ENCODE measurements at places on chromosomes 3 and 15.

GRCh38 chr3:129695230-129695629 lies 88.8 kb upstream of the PLXND1 start:
- peak; percentile 58 for DNase-seq
- H3K4me3 ChIP-seq = no peak overlapping the region
- H3K4me1 ChIP-seq = no peaks in the 10 kb centered on the region
- H3K27ac ChIP-seq = no peak overlapping the region

DNA sequence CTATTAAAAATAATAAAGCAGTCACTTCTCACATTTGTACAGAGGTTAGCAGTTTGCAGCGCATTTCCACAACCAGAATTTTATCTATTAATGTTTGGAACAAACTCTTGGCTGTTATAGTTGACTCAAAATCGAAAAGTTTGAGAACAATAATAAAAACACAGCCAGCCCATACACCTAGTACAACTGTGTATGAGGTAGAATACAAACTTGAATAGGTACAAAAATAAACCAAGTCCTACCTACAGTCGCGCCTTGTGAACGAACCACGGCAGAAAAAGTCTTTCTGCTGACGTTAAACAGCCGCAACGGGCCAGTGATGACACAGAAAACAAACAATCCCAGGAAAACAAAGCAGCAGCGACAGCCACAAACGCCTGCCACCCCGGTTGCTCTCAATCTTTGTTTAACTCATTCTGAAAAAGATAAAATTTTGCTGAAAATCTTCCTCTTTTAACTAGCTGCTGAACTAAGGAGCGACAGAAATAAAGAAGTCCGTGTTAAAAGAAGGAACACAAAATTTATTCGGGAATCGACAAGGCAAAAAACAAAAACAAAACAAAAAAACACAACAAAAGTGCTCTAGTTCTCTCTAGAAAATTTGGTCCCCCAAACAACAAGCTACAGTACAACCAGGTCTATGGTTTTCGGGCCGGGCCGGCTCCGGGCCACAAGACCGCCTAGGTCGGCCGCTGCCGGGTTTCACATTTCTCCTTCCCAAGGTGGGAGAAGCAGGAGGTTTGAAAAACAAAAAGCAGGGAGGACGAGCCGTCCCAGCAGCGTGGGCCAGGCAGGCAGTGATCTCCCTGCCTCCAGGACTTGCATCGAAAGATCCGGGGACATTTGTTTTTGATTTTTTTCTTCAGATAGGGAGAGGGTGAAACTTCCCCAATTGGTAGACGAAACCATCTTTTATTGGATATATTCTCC lies 2.9 kb downstream of the FOXL2 start:
- H3K4me3 ChIP-seq = no peak overlapping the region
- H3K27me3 ChIP-seq = peaks cover 92% of the 10 kb centered on the region
- peaks cover 40% of the 10 kb centered on the region for H3K4me1 ChIP-seq

- no peak overlapping the region for H3K4me3 ChIP-seq
- H3K4me1 ChIP-seq = peaks cover 4% of the 10 kb centered on the region
- DNase-seq = peak; percentile 81
- no peak overlapping the region for H3K27ac ChIP-seq
Observed at GRCh38 chr15:70741677-70742293, 21.6 kb downstream of the UACA start.

- no peak overlapping the region for H3K27ac ChIP-seq
- no peaks in the 10 kb centered on the region for H3K27me3 ChIP-seq
- H3K4me3 ChIP-seq = no peak overlapping the region
- peaks cover 34% of the 10 kb centered on the region for H3K36me3 ChIP-seq
- peaks cover 6% of the 10 kb centered on the region for H3K4me1 ChIP-seq
Observed at GRCh38 chr3:57026944-57027343, 33.5 kb upstream of the SPATA12 start.

- DNase-seq = peak; percentile 17
- no peaks in the 10 kb centered on the region for H3K27me3 ChIP-seq
- no peak overlapping the region for H3K27ac ChIP-seq
Observed at GRCh38 chr15:60649845-60650548, 171.1 kb upstream of the ICE2 start.

All from mesenchymal stem cell (in vitro differentiated cells and primary cell).